Smooth muscle cell of the pulmonary artery (primary cell): ENCODE measurements at places on chromosomes 2 and 18. TPM values are rescaled to one million over a fixed set of nuclear protein-coding genes. Genes with fewer than 3 reads are reported as not detected.

Gene CROCC2
- 0.13 TPM in 1 of 2 replicates, not detected in the other for total RNA-seq

Gene GREB1L
- 0.85 and 1.0 TPM in 2 replicates for total RNA-seq

Gene REG1B
- not detected in 2 replicates for total RNA-seq

Gene ADD2
- total RNA-seq: not detected in 2 replicates

Gene UGT1A10
- total RNA-seq: 0.10 and 0.13 TPM in 2 replicates

Gene SRBD1
- total RNA-seq: 9.9 and 11.1 TPM in 2 replicates
